ENCODE measurements at places on chromosomes 1 and 21.
A peak's percentile ranks its signal among the peaks of the same experiment; 100 is the strongest.

- DNase-seq, result peak; percentile 89
Observed at GRCh38 chr1:201946224-201946908, at the start of gene LMOD1. Gene LMOD1, minus strand, starts transcription at chr1:201946548. Its CDS starts 208 bp downstream, at chr1:201946340.

DNA sequence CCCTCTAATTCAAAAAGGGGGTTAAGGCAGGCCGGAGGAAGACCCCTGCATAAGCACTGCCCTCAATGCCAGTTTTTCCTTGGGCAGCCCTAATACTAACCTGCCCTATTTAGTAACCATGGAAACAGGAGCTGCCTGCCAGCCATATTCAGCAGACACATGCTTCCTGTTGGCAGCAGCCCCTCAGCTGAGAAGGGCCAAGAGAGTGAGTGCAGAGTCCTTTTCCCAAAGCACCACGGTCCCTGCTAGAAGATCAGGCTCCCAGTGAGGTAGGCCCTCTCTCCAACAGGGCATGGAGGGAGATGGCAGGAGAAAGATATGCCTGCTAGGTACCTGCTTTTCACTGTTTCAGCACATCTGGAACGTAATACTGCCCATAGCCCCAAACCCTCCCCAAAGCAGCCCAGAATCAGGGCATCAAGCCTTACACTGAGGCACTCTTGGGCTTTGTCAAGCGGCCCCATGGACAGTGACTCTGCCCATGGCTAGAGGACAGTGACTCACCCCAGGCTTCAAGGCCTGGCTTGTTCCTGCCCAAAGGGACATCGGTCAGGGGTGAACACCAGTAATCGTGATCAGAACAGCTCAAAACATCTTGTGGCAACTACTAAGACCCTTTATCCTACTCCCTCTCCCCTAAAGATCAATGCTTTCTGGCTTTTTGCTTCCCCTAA lies 64.5 kb downstream of the BCAR3 start:
- DNase-seq, result no peak

GRCh38 chr1:89637496-89637895 lies 4.6 kb downstream of the LRRC8C start:
- DNase-seq, result no peak

DNA sequence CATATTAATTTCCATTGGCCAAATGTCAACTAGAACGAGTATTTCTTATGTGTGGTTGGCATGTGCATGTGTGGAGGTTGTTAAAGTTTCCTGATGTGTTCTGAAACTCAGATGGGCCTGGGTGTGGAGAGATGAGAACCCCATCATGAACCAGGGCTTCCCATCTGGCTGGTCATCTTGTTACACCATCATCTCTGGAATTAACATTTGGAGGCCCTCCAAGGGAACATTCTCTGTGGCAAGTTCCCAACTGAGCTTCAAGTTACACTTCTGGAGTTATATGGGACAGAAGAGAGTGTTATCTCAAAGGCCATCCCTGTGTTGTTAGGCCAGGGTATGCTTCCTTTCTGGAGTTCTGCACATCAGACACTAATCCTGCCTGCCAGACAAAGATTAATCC lies 183.6 kb downstream of the TTLL7 start:
- peak; percentile 14 for DNase-seq

GRCh38 chr1:185373813-185374529 lies 56.9 kb upstream of the IVNS1ABP start:
- no peak for DNase-seq

- DNase-seq, result no peak
Observed at GRCh38 chr1:201514466-201514865, 7.5 kb upstream of the CSRP1 start.

DNA sequence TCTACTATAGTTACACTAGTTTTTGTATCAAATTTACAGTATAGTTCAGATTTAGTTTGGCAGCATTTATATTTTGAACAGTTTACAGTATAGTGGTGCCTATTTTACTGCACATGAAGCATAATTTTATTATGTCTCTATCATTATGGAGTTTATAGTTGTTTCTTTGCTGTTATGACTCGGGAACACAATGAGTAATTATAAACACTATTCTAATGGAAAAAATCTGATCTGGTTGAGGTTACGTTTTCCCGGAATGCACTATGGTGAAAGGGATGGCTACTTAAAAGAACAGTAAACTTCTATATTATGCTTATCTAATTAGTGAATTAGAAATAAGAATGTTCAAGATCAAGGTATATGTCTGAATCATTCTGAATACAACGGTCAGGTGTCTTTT lies 10.6 kb downstream of the LCA5L start:
- no peak for DNase-seq

DNA sequence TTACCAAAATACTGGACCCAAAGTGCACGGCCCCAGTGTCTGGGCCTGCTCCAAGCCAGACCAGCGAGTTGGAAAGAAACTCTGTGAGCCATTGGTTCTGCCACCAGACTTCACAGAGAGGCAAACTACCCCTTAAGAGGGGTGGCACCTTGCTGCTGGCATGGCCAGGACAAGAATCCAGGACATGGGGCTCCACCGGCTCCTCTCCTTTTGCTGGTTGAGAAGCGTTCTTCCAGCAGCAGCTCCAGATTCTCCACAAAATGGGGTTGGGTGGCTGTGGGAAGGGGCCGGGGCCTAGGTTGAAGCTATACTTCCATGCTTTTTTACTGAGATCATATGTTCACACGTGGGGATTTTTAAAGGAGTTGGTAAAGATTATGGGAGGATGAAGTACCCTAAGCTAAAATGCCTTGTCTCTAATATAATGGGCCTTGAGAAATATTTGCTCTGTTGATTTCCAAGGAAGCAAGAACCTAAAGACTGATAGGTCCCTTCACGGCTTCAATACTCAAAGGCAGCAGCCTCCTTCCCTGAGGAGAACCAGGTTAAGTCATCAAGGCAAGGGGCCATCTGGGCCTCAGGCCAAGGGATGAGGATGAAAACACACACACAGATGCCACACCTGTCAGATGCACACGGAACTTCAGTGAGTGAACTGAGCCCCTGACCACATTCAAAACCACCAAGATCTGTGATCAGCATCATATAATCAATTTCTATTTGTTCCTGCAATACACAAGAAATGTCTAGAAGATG lies 3.1 kb downstream of the C1orf198 start:
- no peak for DNase-seq

DNA sequence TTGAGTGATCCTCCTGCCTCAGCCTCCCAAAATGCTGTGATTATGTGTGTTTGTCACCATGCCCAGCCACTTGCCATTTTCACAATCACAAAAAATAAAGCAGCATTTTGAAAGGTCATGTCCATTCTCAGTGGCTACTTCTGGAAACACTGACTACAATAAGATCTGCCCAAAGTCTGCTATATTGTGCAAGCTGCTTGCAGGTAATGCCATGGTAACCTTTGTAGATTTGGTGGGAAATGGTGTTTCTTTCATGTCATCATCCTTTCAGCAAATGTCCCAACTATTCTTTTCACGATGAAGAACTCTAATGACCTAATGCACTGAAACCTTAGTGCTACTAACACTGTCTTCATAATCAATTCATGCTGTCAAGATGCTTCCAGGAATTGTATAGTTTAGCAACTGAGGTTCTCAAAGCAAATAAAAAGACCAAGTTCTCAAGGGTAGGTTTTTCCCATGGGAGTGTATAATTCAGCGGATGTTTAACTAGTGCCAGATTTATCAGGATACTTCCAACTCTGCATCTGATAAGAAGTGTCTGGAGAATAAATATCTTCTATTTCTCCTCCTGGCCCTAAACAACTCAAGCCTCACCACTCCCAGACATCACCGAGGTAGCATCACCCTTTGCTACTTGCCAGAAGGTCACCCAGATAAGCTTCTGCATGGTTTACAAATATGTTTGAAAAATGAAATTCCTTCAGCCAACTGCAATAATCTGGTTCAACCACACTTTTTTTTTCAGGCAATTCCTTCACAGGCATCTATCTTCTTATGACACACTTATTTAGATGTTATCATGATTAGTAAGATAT lies 132.0 kb upstream of the ZC3H11B start:
- no peak for DNase-seq

- DNase-seq, result peak; percentile 57
Observed at GRCh38 chr1:200038981-200039848, 11.7 kb downstream of the NR5A2 start.

- no peak for DNase-seq
Observed at GRCh38 chr1:213615226-213615916, 372.4 kb upstream of the PROX1 start.

DNA sequence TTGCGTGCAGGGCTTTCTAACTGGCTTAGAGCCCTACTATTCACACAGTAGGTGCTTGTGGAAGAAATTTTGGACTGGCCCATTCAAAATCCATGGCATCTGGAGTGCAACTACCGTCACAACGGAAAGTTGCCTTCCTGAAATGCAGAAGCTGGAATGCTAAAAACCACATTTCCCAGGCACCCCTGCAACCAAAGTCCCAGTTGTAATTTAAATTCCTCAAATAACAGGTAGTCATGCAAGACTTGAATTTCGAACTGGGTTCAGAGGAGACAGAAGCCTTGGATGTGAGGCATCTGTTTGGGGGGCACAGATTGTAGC lies 186.7 kb downstream of the TOMM20 start:
- DNase-seq, result no peak

DNA sequence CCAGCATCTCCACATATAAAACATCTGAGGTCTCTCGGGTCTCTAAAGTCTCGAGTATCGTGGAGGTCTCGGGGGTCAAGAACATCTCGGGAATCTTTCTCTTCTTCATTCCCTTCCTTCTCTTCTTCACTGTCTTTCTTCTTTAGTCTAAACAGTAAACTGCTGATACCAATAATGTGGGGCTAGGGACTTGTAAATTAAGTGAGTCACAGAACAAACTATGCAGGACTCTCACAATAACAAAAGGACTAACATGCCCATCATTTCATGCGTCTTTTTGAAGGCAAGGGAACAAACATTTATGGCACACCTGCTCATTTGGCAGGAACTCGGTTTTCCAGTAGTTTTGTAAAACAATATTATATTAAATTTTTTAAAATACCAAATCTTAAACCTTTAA lies 32.4 kb downstream of the PRPF38A start:
- DNase-seq, result no peak

DNA sequence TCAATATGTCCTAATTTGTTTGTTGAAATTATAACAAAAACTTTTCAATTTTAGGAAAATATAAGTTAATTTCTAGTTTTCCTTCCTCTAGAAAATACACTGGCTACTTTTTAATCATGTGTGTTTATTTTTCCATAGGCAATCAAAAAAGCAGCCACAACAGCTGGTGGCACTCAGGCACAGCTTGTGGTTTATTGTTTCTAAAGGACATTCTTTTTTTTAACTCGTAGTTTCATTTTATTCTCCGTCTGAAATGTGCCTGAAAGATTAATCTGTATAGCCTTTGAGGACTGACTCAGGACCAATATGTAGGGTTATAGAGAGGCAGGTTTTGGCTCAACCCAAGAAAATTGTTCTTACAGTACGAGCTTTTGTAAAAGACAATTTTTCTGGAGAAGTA lies 20.7 kb upstream of the STX12 start:
- DNase-seq, result peak; percentile 20

DNA sequence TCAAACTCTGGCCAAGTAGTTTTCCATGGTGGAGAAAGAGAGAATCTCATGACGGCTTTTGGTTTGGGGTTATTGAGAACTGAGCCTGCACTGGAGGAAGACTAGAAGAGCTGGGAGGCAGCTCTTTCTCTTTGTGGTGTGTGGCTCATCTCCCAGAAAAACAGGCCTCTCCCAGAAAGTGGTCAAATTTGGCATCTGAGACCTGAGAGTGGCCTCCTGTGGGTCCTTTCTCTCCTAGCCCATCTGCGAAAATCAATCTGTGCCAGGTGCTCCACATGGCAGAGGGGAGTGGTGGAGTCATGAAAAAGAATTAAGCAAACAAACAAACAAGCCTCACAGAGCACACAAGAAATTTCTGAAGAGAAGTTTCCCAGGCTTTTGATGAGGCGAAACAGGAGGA lies 305.0 kb downstream of the ST6GALNAC3 start:
- no peak for DNase-seq

DNA sequence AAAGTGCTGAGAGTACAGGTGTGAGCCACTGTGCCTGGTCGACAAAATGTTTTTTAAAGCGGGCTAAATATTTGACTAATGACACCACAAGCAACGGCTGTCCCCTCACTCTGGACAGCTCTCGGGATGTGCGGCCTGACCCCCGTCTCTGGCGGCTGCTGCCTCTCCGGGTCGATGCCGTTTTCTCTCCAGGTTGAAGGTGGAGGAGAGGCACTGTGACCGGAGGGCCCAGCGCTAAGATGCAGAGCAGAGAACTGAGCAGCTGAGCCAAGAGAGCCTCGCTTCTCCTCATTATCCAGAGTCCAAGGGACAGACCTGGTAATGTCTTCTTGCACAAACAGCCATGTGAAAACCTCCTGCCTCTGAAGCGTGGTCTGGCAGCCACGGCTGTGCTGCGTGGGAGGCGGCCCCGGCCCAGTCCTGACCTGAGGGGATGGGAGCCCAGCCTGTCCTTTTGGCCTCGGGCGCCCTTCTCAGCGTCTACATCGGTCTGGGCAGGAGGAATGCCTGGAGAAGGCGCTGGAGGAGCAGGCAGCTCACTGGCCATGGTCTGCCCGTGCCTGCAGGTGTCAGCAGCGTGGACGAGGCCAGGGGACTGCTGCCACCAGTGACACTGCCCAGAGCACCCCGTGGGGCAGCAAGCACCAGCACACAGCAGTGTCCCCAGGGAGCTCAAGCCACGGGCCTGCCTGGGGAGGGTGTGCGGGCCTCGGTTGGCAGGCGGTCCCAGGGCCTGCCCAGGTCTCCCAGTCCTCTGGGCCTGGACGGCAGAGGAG lies 10.3 kb downstream of the MORN1 start:
- no peak for DNase-seq

- DNase-seq, result no peak
Observed at GRCh38 chr1:177423090-177423489, 252.3 kb downstream of the BRINP2 start.

DNA sequence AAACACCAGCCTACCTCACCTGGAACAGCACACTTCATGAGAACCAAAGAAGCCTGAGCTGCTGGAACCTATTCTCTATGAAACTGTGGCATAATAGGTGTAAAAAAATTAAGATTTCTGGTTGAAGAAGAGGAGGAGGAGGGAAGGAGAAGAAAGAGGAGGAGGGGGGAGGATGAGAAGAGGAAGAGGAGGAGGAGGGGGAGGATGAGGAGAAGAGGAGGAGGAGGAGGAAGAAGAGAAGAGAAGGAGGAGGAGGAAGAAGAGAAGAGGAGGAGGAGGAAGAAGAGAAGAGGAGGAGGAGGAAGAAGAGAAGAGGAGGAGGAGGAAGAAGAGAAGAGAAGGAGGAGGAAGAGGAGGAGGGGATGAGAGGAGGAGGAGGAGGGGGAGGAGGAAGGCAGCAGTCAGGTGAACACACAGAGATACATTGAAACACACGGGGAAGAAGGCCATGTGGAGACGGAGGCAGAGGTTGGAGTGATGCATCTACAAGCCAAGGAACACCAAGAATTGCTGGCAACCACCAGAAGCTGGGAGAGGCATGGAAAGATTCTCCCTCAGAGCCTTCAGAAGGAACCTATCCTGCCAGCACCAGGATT lies 8.2 kb downstream of the ACTA1 start:
- DNase-seq, result no peak

GRCh38 chr1:81496349-81496748 lies 304.4 kb upstream of the ADGRL2 start:
- no peak for DNase-seq

- no peak for DNase-seq
Observed at GRCh38 chr1:215842905-215843304, 275.8 kb downstream of the KCTD3 start.

GRCh38 chr1:200180821-200181220 lies 153.3 kb downstream of the NR5A2 start:
- peak; percentile 31 for DNase-seq

Data from AG08396 (cell line).